H54 (cell line): ENCODE measurements at places on chromosomes 12 and 14.
A peak's percentile ranks its signal among the peaks of the same experiment; 100 is the strongest.

DNA sequence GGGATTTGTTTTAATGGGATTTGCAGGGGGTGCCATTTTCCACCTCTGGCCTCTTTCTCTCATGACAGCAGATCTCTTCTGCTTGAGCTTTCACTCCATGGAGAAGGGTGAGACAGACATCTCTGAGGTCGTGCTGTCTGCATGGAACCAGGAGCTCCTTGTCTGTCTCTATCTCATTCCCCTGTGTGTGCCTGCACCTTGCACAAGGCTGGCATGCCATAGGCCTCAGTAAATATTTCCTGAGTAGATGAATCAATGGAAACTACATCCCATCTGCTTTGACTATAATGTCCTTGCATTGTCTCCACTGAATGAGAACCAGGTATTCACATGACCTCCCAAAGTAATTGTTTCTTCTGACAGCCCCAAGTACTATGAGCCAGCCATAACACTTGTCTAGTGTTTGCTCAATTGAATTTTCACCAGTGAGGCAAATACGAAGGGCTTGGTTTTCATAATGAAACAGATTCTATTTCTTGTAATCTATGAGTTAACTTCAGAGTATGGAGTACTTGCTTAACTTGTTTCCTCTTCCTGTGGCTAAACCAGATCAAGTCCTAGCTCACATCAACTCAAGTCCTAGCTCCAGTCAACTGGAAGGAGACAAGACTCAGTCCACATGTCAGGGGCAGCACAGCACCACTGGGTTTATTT lies 32.3 kb downstream of the KCNK13 start:
- DNase-seq = no peak

GRCh38 chr12:126418400-126418799 lies 1353.2 kb downstream of the AACS start:
- no peak for DNase-seq

- no peak for DNase-seq
Observed at GRCh38 chr14:71488703-71489191, 443.5 kb upstream of the RGS6 start.

- no peak for DNase-seq
Observed at GRCh38 chr12:113479590-113480335, 8.1 kb upstream of the LHX5 start.

DNA sequence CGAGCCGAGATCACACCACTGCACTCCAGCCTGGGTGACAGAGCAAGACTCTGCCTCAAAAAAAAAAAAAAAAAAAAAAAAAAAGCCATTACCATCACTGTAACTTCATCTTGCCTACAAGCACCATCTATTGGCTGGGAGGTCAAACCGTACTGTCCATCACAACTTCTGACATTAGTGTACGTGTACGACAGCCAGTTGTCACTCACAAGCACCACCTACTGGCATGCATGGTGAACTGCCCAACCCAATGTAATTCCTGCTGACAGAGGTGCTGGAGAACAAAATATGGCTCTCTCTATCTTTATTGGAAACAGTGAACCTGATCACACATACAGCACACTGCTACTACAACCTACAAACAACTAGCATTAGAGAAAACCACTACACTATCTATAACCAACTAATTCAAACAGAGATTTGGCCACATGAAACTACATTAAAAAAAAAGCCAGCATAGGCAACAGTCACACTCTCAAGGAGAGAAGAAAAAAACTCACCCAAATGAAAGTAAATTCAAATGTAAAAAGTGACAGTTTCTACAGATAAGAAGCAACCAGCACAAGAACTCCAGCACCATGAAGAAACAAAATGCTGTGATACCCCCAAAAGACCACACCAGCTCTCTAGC lies 82.3 kb downstream of the PUS7L start:
- DNase-seq = no peak

DNA sequence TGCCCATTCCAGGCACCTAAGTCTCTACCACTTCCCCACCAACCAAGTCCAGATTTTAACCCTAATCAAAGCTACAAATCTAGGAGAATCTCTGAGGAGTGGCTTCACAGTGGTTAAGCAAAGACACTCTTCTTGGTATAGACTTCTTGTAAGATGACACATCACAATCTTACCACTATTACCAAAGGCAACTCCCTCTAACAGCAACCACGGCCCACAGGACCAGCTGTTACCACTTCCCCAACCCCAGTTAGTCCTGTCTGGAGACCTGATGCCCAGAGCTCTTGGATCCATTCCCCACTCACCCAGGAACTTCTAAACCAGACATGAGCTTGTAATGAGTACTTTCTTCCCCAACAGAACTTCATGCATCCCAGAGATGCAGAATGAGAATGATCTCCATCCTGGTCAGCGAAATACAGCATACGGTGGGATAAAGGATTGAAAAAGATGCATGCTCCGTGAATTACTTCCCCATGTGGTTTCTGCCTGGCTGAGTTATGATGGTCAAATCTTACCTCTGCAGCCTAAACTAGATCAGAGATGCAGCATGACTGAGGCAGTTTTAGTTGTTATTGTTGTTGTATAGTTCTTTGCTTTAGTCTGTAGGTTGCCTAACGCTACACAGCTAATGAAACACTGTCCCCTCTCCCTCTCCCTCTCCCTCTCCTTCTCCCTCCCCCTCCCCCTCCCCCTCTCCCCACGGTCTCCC lies 87.7 kb upstream of the FOXN3 start:
- DNase-seq = no peak

GRCh38 chr12:49010092-49010668 lies 8.4 kb downstream of the PRKAG1 start:
- DNase-seq = no peak

GRCh38 chr14:104094709-104095425 lies 9.4 kb downstream of the ASPG start:
- peak; percentile 87 for DNase-seq

GRCh38 chr12:26304273-26304672 lies 108.9 kb downstream of the SSPN start:
- no peak for DNase-seq

GRCh38 chr12:65879878-65880277 lies 55.6 kb downstream of the HMGA2 start:
- DNase-seq = peak; percentile 31

DNA sequence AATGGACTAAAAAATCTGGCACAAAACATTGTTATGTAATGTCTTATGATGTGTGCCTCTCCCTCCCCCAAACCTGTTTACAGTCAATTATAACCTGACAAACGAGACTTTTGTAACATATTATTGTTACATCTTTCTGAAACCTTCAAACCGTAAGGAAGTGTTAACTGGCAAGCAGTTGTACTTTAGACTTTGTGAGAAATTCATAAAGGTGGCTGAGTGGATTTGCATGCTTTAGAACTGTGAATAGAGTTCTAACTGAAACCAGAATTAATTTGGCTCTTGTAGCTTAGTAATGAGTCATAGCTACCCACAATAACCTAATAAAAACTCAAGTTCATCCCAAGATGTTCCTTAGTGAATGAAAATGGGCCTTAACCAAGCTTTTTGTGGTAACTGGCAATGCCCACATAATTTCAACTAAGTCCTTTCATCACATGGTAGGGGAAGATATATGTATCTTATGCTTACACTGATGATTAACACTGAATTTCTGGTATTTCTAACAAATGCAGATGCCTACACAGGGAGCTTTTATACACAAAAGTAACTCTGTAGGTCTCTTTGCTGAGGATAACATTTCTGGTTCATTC lies 29.7 kb downstream of the RAD9B start:
- no peak for DNase-seq

GRCh38 chr12:6069437-6070093 lies 54.9 kb downstream of the VWF start:
- DNase-seq = peak; percentile 30

- peak; percentile 33 for DNase-seq
Observed at GRCh38 chr12:124422142-124422569, 127.3 kb downstream of the RFLNA start.
